Hindlimb muscle (tissue), 1 donor: ENCODE measurements at places on chromosomes 11 and 22. TPM values are rescaled to one million over a fixed set of nuclear protein-coding genes. Genes with fewer than 3 reads are reported as not detected.

- DNase-seq: no peak
These were observed 83.6 kb upstream of the TBCEL start for GRCh38 chr11:120940160-120940848.

- DNase-seq: no peak
These were observed 51.4 kb downstream of the PISD start for GRCh38 chr22:31610611-31611010.

DNA sequence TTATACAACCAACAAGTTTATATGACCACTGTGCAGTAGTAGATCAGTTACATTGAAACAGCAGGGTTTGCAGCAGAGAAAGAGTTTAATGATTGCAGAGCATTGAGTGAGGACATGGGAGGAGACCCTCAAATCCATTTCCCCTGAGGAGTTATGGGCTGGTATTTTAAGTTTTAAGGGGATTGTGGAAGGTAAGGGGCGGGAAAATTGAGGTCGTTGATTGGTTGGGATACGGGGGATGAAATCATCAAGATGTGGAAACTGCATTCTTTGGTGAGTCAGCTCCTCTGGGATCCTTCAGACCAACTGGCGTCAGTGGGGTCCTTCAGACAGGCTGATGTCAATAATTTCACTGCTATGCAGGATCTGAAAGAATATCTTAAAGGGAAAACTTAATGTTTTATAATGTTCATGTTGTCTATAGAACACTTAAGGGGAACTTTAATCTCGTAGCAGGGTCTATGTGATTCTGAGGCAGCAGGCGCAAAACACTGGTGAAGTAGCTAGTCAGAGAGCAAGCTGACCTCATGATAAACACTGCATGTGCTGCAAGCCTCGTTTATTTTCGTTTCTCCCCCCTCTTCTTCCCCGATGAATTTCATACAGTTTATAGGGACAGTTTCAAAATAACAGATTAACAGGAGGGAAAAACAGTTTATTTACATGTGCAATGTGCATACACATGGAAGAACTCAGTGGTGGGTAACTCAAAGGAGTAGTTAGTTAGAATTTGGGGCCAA lies 17.4 kb upstream of the BACE1-AS start:
- no peak for DNase-seq

MYRF gene
- polyA plus RNA-seq: 1.5 TPM

GRCh38 chr11:117941976-117942654 lies 12.9 kb upstream of the TMPRSS13 start:
- DNase-seq: no peak

DNA sequence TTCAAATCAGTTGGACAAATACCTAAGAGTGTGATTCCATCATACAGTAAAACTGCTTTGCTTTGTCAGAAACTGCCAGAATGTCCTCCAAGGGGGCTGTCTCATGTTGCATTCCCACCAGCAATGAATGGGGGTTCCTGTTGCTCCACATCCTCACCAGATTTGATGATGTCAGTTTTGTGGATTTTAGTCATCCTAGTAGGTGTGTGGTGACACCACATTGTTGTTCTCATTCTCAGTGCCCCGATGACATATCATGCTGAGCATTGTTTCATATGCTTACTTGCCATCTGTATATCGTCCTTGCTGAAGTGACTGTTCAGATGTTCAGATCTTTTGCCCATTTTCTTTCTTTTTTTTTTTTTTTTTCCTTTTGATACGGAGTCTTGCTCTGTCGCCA lies 37.0 kb downstream of the CDPF1 start:
- DNase-seq: no peak

TPBGL gene
- 0.30 TPM for polyA plus RNA-seq

DNA sequence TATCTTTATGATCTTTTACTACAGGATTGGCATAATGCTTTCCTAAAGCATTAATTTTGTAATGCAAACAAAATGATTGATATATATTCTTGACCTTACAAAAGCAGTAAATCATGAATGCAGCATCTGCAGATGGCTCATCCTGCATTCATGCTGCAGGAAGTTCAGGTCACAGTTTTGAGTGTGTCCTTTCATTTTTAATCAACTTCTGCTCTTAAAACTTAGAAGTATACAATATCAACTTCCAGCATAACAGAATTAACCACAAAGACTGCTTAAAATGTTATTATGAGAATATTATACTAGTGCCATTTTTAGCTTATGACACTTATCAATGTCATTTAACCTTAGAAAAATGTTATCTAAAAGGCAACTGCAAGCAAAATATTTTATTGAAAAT lies 54.0 kb downstream of the SLC36A4 start:
- DNase-seq: no peak

- no peak for DNase-seq
These were observed 13.5 kb downstream of the KIAA1671 start for GRCh38 chr22:24965822-24966626.

DNA sequence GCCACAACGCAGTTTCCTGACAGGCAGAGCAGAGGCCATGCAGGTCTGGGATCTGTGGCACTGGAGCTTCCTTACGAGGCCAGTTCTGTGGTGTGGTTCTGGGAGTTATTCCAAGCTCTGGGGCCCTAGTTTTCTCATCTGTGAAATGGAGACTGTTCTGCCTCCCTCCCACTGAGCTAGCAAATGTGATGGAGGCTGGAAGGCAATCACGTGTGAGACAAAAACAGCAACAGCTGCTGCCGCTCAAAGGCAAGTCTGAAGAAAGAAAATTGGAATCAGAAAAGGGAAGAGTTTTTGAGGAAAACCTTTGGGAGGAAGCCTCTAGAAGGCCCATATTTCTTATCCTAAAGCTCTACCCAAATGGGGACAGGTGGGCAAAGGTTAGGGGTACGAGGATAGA lies 8.3 kb upstream of the RIC3 start:
- no peak for DNase-seq

IGLL1 gene
- polyA plus RNA-seq: 0.41 TPM

EHF gene
- 0.22 TPM for polyA plus RNA-seq

SHANK3 gene
- 22.7 TPM for polyA plus RNA-seq
